ENCODE measurements at places on chromosomes 7 and 10.

DNA sequence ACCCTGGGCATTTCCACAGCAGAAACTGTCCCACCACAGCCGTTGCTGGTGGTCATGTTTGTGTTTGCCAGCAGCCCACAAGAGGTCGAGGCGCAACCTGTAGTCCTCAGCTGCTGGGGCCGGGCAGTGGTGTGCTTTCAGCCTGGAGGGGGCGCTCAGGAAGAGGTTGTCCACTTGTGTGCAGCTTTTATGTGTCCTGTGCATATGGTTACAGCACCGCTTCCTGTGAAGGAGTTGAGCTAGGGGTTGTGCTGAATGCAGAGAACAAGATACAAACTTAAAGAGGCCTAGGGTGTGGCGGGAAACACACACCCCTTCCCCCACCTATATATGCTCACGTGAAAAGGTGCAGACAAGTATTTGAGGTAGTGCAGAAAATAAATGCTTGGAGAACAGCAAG lies 29.5 kb upstream of the PFKFB3 start:
- peak; percentile 49 for DNase-seq

GRCh38 chr7:753190-753589 lies 26.1 kb upstream of the PRKAR1B start:
- DNase-seq, result no peak

DNA sequence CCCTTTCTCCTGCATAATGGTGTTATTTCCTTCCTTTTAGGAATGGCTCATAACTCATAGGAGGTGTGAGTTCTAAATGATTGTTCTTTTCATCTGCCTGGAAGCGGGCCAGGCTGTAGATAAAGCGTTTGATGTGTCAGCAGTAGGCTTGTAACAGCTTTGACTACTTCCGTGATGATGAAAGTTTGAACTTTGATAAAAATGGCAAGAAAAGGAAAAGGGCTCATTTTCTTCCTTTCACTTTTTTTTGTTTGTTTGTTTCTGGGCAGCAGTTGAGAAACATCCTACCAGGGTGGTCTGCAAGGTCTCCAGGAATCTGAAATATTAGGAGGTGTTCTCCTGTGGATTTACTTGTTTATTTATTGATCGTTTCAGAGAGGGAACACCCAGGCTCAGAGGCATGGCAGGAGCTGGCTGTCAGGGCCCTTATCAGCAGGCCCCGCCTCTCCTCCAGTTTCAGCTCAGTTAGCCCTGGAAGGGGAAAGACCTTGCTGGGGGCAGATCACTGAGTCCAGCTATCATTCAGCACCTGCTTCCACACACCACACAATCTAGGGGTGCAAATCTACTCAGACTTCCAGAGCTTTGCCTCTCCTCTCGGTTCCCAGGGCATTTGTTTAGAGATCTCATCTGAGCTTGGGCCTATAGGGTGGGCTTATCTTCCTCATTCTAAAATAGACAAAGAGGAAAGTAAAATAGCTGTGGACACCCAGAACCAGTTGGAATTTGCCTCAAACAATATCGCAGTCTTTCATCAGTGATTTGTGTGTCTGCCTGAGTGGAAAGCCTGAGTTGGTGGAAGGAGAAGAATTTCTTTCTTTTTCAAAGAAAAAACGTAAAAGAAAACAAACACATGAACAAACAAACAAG lies 130.9 kb downstream of the BMPER start:
- no peak for DNase-seq

- no peak for DNase-seq
Observed at GRCh38 chr7:66865290-66865864, 55.6 kb upstream of the TMEM248 start.

GRCh38 chr10:126696684-126697083 lies 26.2 kb upstream of the C10orf90 start:
- DNase-seq, result no peak
